ENCODE measurements at places on chromosomes 2 and 18.
A peak's percentile ranks its signal among the peaks of the same experiment; 100 is the strongest.

DNA sequence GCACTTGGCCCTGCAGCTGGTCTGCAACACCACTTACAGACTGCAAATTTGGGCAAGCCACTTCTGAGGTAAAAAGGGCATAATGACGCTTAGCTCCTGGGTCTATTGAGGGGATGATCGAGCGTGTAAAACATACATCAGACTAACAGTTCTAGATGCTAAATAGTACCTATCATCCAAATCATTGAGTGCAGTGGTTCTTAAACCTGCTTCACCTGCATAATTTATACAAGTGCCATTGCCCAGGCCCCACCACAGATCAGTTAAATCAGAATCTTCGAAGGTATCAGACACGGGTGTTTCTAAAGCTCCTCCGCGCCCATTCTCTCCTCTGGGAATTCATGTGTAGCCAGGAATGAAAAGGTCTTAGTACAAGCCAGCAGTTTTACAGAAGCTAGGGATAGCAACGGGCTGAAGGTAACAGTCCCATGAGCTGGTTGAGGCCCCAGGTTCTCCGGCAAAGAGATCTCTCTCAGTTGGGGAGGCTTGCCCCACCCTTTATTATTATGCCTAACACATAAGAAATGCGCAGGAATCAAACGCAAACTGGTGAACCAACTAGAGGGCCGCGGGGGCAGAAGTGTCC is 737 bp upstream of the RNF181 start:
- DNase-seq = no peak

GRCh38 chr2:105443617-105444598 is 45.1 kb upstream of the FHL2 start:
- DNase-seq = no peak

DNA sequence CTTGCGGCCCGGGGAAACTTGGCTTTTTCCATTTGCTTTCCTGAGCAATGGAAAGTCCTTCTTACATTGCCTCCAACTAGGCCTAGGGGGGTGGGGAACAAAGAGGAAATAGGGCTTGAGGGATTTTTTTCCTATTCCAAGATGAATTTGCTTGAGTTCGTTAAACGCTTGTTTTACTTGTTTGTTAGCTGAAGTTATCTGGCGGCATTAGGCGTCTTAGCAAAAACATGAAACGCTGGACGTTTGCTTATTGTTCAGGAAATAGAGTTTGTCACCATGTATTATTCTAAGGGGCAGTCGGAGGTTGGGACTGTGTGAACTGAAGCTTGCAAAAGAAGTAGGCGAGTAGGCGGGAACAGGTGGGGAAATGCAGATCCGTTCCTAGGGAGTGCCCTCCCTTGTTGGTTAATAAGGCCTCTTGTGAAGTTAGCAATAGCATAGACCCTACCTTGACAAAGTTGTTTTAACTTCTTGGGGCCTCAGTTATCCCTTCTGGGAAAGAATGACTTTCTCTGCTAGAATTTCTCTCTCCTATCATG is 1.9 kb downstream of the CABLES1 start:
- DNase-seq = peak; percentile 50

DNA sequence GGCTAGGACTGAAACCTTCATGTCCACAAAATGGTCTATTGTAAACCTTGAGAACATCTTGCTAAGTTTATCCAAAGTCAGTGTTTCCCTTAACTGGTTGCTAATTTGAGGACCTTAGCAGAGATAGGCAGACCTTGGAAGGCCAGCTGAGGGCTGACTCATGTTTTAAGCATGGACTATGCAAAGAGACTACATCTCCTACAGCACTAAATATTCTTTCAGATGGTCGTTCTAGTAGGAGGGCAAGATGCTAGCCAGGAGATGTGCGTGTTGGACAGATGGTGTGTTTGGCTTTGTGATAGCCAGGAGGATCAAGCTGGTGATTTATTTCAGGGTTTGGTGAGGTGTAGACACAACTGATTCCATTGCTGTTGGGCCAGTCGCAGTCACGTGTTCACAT is 75.8 kb downstream of the NRP2 start:
- DNase-seq = no peak

- no peak for DNase-seq
Observed at GRCh38 chr18:2746274-2746673, 90.7 kb downstream of the SMCHD1 start.

GRCh38 chr2:156601855-156602551 is 165.8 kb downstream of the GPD2 start:
- no peak for DNase-seq
